ENCODE measurements at places on chromosomes 5 and 9.

- DNase-seq, result no peak
Measured at GRCh38 chr9:87742813-87743428, 17.0 kb downstream of the CTSL start.

- no peak for DNase-seq
Measured at GRCh38 chr9:37062336-37062735, 28.3 kb upstream of the PAX5 start.

- no peak for DNase-seq
Measured at GRCh38 chr5:12193536-12193935, 289.3 kb upstream of the CTNND2 start.

- DNase-seq, result no peak
Measured at GRCh38 chr5:109612278-109612905, 77.3 kb upstream of the MAN2A1 start.

DNA sequence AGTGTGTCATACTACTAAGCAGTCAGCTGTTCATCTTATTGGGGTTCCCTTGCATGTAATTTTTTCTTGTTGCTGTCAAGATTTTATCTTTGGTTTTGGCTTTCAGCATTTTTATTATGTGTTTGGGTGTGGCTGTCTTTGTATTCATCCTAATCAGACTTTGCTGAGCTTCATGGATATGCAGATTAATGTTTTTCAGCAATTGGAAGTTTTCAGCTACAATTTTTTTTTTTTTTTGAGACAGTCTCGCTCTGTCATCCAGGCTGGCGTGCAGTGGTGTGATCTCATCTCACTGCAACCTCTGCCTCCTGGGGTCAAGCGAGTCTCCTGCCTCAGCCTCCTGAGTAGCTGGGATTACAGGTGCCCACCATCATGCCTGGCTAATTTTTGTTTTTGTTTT, 108.8 kb downstream of the BARX1 start:
- DNase-seq, result no peak

- DNase-seq, result no peak
Measured at GRCh38 chr5:131525805-131526204, 109.2 kb downstream of the RAPGEF6 start.

DNA sequence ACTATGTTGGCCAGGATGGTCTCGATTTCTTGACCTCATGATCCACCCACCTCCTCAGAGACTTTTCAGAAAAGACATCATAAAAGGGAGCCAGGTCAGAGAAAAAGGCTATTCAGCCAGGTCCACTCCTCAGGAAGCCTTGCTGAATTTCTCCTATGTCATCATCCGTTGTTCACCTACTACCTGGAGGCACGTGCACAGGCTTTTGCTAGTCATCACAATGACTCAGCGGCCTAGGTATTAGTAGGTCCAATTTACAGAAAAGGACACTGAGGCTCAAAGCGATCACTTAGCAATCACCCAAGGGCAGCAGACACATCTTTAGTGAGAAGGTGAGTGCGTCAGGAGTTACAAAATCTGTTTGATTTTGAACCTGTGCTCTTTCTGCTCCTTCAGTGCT, 72.3 kb upstream of the RAD23B start:
- no peak for DNase-seq

GRCh38 chr5:126208691-126209090, 214.5 kb upstream of the GRAMD2B start:
- DNase-seq, result no peak

DNA sequence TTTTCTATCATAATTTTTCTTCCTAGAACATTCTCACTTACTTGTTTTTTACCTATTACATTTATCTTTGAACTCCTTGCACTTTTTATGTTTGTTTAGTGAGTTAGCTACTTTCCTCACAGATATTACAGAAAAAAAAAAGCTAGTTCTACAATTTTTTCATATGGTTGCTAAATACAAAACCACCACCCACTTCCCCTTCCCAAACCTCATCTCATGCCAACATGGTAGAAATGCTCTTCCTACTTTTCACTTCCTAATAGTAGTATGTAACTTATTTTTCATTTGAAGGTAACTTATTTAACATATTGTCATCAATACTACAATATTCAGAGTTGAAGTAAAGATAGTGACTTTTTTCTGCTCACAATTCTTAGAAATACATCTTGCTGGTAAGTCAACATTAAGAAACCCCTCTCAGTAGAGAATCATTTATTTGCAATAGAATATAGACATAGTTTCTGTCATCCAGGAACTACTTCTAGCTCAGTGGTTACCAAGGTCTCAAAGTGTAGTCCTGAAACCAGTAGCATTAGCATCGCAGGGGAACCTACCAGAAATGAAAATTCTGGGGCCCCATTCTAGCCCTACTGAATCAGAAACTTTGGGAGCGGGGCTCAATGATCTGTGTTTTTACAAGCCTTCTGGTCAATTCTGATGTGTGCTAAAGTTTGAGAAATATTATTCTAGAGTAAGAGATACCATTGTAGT, 1124.6 kb downstream of the DTWD2 start:
- no peak for DNase-seq

GRCh38 chr9:16417749-16418148, 452.7 kb downstream of the BNC2 start:
- no peak for DNase-seq

- DNase-seq, result no peak
Measured at GRCh38 chr9:81652058-81652687, 37.2 kb downstream of the TLE1 start.

Data from NCI-H146 (cell line).